ENCODE measurements at places on chromosomes 7 and 10. TPM values are rescaled to one million over a fixed set of nuclear protein-coding genes. Genes with fewer than 3 reads are reported as not detected.

HMX3 gene
- not detected for total RNA-seq

PRPS1L1 gene
- total RNA-seq, result not detected

EN2 gene
- total RNA-seq, result not detected

ORC5 gene
- total RNA-seq, result 17.5 TPM

FAM221A gene
- 9.3 TPM for total RNA-seq

GBX1 gene
- not detected for total RNA-seq

PCLO gene
- 2.0 TPM for total RNA-seq

CNPY1 gene
- not detected for total RNA-seq

MEOX2 gene
- 0.84 TPM for total RNA-seq

MMP21 gene
- not detected for total RNA-seq

AS3MT gene
- total RNA-seq, result 4.3 TPM

TAS2R5 gene
- 5.7 TPM for total RNA-seq

DRGX gene
- total RNA-seq, result not detected

CARD11 gene
- 44.6 TPM for total RNA-seq

ZSWIM8 gene
- total RNA-seq, result 136 TPM

AUTS2 gene
- total RNA-seq, result 26.0 TPM

GIMAP5 gene
- total RNA-seq, result 74.2 TPM

CYP3A4 gene
- not detected for total RNA-seq

SLC16A12 gene
- total RNA-seq, result not detected

MAGI2 gene
- total RNA-seq, result 4.4 TPM

GALNT17 gene
- total RNA-seq, result 2.4 TPM

PAPSS2 gene
- 13.0 TPM for total RNA-seq

MYL10 gene
- total RNA-seq, result not detected

All from spleen (tissue), 13 donors.